ENCODE measurements at places on chromosomes 2 and 18.

GRCh38 chr18:57436191-57436964 is 1.2 kb downstream of the ONECUT2 start:
- DNase-seq, result no peak

DNA sequence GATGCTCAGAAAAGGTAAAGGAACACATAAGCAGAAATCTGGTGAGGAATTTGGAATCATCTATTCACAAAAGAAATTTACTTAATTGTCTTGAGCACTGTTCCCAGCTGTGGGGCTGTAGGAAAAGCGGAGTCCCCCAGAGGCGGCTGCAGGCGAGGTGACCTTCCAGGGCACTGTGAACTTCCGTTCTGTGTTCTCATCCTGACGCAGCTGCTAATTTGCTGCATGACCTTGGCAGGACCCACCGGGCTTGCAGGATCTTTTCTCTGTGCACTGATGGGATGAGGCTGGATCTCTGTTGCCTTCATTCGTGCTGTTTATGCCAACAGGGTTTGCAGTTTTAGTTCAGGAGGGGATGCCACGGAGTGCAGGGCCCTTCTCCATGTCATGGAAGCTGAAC is 301.9 kb upstream of the MYT1L start:
- DNase-seq, result no peak

GRCh38 chr2:160473468-160474318 is 19.9 kb downstream of the RBMS1 start:
- DNase-seq, result no peak

DNA sequence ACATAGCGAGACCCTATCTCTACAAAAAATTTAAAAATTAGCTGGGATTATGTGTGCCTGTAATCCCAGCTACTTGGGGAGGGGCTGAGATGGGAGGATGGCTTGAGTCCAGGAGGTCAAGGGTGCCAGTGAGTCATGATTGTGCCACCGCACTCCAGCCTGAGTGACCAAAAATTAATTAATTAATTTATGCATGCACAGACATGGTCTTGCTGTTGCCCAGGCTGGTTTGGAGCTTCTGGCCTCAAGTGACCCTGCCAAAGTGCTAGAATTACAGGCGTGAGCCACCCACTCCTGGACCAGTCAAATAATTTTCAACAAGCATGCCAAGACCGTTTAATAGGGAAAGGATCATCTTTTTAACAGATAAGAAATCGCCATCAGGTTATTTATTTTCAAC is 57.7 kb upstream of the TFCP2L1 start:
- no peak for DNase-seq

DNA sequence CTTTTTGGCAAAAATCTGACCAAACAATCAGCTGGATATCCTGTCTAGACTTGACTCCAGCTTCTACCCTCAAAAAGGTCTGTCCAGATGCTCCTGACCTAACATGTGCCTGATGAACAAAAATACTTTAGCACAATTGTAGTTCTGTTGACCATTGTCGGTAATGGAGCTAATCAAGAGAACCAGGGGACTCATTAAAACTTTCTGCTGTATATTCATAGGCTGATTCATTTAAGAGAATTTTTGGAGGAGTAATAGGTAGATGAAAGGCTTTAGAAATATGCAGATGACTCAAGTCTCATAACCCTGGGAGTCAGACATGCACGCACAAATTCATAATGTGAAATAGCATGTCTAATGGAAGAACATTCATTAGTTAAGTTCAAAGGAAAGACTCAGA is 514.2 kb downstream of the TXNL1 start:
- DNase-seq, result peak; percentile 90

GRCh38 chr2:229443141-229443540 is 172.1 kb upstream of the PID1 start:
- no peak for DNase-seq

DNA sequence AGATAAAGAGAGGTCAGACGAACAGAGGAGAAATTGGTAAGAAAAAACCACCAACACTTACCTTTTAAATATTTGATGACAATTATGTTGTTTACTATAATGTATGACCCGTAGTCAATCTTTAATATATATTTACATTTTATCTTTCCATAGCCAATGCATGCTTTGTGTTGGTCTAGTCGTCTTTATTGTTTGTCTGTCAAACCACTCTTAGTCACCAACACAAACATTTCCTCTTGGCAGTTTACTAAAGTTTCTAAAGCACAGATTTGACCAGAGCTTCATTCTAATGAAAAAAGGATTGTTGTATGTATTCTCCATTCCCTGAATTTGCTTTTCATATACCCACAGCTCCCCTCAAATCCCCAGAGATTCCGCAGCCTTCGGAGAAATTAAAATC is 784.7 kb upstream of the PIK3C3 start:
- no peak for DNase-seq

GRCh38 chr2:221120643-221121042 is 451.5 kb downstream of the EPHA4 start:
- DNase-seq, result no peak

- DNase-seq, result no peak
These were observed 47.6 kb upstream of the OTOS start for GRCh38 chr2:240187989-240188590.

DNA sequence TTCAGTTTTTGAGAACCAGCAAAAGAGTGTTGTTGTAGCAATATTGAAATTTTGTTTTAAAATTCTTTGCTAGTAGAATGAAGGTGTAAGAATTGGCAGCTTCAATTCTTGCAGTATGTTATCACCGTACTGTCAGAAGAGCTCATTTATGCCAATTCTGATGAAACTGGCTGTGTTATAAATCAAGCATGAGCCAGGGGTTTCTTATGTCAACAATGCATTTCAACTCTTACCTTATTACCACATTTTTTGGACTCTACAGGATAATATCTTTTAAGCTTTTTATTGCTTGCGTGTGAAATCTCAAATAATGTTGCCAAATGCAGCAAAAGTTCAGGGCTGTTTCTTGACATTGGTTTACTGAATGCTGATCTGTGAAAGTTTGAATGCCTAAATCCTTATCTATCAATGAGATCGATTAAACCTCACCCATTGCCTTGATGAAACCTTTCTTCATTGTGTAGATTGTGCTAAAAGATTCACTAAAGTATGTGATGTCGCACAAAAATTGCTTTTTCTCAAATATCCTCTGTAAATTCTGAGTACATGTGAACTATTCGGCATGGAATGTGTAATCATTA is 1389.3 kb upstream of the ZEB2 start:
- no peak for DNase-seq

GRCh38 chr2:128158176-128158575 is 67.2 kb downstream of the UGGT1 start:
- DNase-seq, result no peak

DNA sequence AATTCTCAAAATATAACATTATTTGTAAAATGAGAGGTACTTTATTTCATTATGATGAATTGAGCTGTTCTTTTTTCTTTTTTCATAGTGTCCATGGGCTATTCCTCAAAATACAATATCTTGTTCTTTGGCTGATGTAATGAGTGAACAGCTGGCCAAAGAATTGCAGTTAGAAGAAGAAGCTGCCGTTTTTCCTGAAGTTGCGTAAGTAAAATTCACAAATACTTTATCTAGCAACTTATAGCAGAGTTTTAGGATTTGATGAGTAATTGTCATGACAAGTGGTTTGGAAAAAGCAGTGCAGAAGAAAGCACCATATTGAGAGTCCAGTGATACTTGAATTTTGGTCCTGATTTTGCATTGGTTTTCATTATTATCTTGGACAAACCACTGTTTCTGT is 9.8 kb downstream of the RIOK3 start:
- no peak for DNase-seq

GRCh38 chr18:21629089-21629832 is 17.1 kb downstream of the SNRPD1 start:
- no peak for DNase-seq

DNA sequence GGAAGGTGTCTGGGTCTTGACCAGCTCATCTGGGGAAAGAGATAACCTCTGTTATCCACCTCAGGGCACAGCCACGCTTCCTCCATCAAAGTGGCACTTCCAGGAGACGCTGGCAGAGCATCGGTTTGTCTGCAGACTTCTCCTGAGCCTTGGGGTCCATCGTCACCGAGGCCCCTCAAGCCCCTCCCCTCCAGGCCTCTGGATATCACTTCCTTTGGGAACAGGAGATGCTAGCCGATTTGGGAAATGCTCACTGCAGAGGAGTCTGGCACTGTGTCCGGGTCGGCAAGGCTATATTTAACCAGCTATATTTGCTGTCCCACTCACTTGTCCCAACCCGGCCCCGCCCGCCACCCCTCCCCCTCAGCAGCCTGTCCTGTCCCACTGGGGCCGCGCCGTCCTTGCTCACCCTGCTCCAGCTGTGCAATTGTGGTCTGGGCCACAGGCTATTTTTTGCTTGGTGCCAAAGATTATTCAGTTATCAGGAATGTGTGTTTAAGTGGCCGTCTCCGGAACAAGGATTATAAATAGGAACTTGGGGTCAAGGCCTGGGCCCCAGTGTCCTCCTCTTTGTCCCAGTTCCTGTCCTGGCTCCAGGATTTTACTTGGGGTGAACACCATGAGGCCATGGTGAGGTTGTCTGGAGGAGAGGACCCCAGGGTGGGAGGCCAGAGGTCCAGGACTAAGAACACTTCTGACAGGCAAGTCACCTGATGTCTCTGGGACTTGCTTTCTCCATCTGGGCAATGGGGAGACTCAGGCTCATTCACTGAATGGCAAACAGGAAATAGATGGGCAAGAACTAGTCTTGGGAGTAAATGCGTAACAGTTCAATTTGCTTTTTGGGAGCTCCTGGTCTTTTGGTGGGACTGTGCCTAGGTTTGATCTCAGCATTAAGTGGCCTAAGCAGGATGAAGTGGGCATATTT is 263.6 kb downstream of the DYSF start:
- peak; percentile 88 for DNase-seq

- DNase-seq, result no peak
These were observed 53.9 kb upstream of the B3GNT2 start for GRCh38 chr2:62142054-62142453.

DNA sequence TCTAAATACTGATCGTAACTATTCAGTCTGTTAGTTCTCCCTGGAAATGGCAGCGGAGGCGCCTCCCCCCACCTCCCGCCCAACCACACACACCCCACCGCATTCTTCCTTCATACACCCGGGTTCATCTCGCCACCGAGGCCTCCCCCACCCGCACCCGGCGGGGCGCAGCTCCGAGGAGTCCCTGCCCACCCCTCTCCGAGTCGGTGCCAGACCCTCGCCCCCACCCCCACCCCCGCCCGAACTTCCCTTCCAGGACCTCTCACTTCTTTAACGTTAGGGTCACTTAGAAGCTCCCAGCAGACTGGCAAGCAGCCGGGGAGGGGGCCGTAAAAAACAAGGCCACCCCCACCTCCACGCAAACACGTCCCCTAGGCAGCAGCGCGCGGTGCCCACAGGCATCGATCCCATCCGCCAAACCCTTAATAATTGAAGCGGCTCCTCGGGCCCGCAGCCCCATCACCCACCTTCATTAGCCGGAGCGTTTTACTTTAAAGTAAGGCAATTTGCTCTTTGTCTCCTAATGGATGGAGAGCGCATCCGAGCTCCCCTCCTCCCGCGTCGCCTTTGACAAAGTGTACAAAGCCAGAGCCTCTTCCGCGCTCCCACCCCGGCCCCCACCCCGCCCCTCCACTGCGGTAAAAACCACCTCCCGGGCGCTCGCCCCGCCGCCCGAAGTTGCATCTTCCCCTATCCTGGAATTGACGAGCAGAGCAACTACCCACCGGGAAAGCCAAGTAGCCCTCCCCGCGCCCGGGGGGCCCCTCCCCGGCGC is 624 bp downstream of the ZNF516 start:
- DNase-seq, result no peak

DNA sequence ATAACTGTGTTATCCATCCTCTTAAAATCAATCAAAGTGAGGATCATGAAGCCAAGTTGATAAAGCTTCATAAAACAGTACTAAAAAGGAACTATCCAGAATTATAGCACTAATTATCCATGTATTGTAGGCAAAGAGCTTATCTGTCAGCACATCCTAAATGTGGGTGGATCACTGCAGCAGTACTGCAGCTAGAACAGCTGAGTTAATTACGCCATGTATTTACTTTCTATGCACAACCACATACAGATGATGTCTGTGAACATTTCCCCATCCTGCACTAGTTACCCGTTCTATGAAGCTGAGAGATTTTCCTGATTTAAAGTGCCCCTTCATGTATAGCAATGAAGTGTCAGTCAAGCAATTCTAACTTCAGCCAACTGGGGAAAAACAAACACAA is 96.6 kb downstream of the RAPH1 start:
- DNase-seq, result no peak

GRCh38 chr18:70154591-70155194 is 50.8 kb downstream of the RTTN start:
- peak; percentile 92 for DNase-seq

- no peak for DNase-seq
These were observed 326.5 kb upstream of the SLC39A10 start for GRCh38 chr2:195330513-195330956.

DNA sequence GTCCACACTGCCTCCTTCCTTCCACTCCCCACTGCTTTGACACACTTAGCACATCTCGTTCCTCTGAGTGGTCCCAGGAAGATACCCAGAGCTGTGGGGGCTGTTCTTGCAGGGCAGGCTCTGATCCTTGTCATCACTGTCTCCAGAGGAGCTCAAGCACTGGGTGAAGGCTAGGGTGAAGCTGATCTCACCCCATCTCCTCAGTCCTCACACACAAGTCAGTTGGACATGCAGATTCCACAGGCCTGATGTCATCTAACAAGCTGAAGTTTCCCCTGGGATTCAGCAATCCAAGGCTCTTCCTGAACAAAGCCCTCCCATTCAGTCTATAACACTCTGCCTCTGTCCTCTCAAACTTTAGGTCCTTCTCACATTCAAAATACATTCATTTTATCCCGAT is 90.6 kb upstream of the RAB6C start:
- DNase-seq, result peak; percentile 23

DNA sequence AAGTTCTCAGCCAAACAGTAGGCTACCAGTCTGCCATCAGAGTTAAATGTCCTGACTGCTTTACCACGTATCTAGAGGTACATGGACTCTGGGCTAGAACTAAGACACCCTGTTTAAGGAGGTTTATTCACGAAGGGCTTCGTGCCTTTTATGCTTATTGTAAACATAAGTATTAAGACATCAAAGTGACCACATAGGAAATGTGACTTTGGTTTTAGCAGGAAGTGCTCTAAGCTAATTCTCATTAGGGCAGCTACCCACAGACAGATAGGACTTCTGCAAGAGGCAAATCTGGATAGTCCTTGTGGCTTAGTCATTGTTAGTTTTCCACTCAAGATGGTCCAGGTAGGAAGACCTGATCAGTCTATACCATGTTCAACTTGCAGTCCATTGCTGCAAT is 233.3 kb upstream of the MGAT5 start:
- no peak for DNase-seq

DNA sequence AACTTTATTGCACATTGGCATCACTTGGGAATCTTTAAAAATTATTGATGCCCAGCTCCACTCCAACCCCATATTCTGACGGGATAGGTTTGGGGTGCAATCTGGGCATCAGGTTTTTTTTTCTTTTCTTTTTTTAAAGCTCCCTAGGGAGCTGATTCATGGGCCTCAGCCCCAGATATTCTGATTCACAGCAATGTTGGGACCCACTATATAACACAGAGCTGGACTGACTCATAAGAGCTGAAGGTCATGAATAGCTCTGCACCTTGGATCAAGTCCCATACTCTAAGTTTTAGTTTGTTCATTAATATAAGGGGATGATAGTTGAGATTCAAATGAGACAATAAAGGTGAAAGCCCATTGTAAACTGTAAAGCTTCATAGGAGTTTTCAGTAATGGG is 191.1 kb upstream of the REV1 start:
- peak; percentile 7 for DNase-seq

GRCh38 chr18:40489301-40489700 is 1465.7 kb upstream of the PIK3C3 start:
- no peak for DNase-seq

Data from HFFc6 (cell line).